ENCODE measurements at places on chromosomes 4 and X. TPM values are rescaled to one million over a fixed set of nuclear protein-coding genes. Genes with fewer than 3 reads are reported as not detected.

AREG gene
- polyA plus RNA-seq = 28.8 TPM

DNA sequence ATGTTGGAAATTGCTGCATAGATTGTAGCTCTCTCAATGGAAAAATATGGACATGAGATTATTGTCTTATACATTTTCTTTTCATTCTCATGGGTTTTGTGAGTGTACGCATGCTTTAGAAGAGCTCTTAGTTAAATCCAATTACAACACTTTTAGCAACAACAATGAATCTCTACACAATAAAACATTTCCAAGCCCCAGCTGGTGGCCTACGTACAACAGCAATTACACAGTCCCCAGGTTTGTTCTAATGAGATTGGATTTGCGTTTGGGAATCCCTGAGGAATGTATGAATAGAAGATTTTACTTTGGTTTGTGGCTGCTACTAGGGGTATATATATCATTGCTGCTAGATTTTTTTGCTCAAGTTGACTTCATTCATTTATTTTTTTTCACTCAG lies 98.6 kb downstream of the FHDC1 start:
- peaks cover 6% of the 10 kb centered on the region for H3K27me3 ChIP-seq
- H3K4me3 ChIP-seq = no peak overlapping the region
- H3K36me3 ChIP-seq = peaks cover 2% of the 10 kb centered on the region
- H3K4me1 ChIP-seq = no peaks in the 10 kb centered on the region

CLCN5 gene
- polyA plus RNA-seq = 0.60 TPM

- DNase-seq = no peak
- H3K27me3 ChIP-seq = peaks cover 3% of the 10 kb centered on the region
- H3K4me1 ChIP-seq = no peaks in the 10 kb centered on the region
These were observed 10.0 kb downstream of the CSTF2 start for GRCh38 chrX:100830143-100830542.

GRCh38 chr4:13703096-13703495 lies 75.6 kb upstream of the BOD1L1 start:
- no peaks in the 10 kb centered on the region for H3K36me3 ChIP-seq
- no peak overlapping the region for H3K4me3 ChIP-seq
- peaks cover 6% of the 10 kb centered on the region for H3K27me3 ChIP-seq
- no peak overlapping the region for H3K27ac ChIP-seq

FRMPD3 gene
- polyA plus RNA-seq = not detected
